ENCODE measurements at places on chromosomes 5 and 9. TPM values are rescaled to one million over a fixed set of nuclear protein-coding genes. Genes with fewer than 3 reads are reported as not detected.

Gene PCDHB6
- 0.26 TPM for total RNA-seq

Gene PTBP3
- total RNA-seq = 16.7 TPM

Gene CLTA
- total RNA-seq = 302 TPM

Gene TLX3
- total RNA-seq = not detected

Gene ARHGAP26
- 4.4 TPM for total RNA-seq

Gene INSL6
- total RNA-seq = not detected

Gene PPP1R26
- total RNA-seq = 8.9 TPM

Gene RORB
- 2.1 TPM for total RNA-seq

Gene CDH9
- total RNA-seq = not detected

Gene FCN2
- not detected for total RNA-seq

Gene BICD2
- 35.8 TPM for total RNA-seq

Gene CDX1
- 0.33 TPM for total RNA-seq

Gene CDKN2B-AS1
- 7.6 TPM for total RNA-seq
